ENCODE measurements at places on chromosomes 2 and 18.

- DNase-seq: no peak
Measured at GRCh38 chr2:228654707-228655106, 473.2 kb upstream of the SPHKAP start.

DNA sequence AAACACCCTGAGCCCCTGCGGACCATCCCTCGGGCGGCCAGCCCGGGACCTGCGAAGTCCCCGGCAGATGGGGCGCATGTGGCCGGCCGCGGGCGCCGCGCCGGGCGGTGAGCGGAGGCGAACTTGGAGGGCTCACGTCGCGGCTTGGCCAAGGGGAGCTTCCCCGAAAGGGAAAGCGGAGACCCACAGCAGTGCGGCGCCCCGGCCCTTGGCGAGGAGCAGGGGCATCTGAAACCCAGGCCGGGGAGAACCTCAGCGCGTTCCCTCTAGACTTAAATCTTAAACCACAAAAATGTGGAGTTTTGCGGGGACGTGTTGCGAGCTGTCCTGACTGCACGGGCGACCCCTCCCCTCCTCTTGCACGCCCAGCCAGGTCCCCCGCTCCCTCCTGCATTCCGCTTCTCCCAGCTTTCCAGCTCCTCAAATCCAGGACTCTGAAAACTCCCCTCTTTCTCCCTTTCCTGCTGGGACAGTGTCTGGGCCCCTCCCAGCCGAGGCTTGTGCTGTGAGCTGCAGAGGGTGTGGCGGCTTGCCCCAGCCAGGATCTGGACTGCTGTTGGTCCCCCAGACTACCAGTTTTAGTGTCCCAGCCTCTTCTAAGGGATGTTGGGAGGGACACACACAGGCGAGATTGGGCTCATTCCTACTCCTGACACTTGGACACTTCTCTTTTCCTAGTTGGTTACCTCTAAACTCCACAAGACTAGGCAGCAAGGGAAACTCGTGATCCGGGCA lies 1.3 kb downstream of the FMNL2 start:
- DNase-seq: peak; percentile 49

GRCh38 chr2:8337321-8337720 lies 344.5 kb upstream of the ID2 start:
- no peak for DNase-seq

- no peak for DNase-seq
Measured at GRCh38 chr2:198880986-198881385, 576.8 kb downstream of the SATB2 start.

- no peak for DNase-seq
Measured at GRCh38 chr2:191113761-191114160, 37.0 kb downstream of the STAT4 start.

- no peak for DNase-seq
Measured at GRCh38 chr2:74603282-74604000, 44.7 kb downstream of the M1AP start.

- DNase-seq: no peak
Measured at GRCh38 chr2:140988597-140988996, 1142.2 kb downstream of the LRP1B start.

DNA sequence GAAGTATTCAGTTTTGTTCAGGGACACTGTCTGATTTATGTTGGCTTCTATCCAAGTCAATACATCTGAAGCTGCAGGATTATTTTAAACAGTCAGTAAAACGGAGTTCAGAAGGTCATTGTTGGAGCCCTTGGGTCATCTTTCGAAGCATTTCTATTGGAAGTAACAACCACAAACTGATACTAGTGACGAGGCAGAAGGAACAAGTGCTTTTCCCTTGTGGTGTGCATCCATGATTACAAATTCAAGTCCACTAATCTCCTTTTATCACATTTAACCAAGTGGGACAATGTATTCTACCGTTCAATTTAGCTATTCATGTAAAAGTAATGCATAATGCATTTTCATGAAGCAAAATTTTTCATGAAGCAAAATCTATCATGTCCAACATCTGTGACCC lies 76.9 kb downstream of the CD226 start:
- DNase-seq: no peak

DNA sequence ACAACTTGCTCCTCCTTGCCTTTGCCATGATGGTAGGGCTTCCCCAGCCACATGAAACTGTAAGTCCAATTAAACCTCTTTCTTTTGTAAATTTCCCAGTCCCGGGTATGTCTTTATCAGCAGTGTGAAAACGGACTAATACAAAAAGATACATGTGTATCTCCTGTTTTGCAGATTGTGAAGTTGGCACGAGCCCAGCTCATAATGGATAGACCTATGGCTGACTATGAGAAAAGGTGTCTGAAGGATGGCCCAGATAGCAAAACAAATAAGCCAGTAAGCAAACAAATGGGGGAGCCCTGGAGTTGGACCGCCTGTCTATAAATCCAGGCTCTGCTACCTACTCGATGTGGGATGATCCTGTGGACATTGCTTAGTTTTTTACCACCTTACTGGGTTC lies 15.5 kb upstream of the PRKCE start:
- DNase-seq: no peak

- no peak for DNase-seq
Measured at GRCh38 chr2:6866982-6867381, 1.3 kb upstream of the CMPK2 start.

DNA sequence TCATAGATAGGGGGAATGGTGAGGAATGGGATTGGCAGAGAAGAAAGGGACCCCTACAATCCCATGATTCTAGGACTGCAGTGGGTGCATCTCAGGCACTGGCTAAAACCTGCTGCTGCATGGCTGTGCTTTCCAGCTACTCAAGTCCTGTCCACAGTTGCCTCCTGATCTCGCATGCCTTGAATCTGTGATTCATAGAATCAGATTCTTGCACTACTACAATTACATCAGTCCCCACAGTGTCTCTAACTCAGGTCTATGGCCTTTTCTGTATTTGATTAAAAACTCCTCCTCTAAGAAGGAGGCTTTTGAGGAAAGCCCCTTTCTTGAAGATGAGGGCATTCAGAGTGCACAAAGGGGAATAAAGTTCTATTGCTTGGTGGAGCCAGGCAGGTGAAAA lies 117.4 kb downstream of the LRATD1 start:
- no peak for DNase-seq

DNA sequence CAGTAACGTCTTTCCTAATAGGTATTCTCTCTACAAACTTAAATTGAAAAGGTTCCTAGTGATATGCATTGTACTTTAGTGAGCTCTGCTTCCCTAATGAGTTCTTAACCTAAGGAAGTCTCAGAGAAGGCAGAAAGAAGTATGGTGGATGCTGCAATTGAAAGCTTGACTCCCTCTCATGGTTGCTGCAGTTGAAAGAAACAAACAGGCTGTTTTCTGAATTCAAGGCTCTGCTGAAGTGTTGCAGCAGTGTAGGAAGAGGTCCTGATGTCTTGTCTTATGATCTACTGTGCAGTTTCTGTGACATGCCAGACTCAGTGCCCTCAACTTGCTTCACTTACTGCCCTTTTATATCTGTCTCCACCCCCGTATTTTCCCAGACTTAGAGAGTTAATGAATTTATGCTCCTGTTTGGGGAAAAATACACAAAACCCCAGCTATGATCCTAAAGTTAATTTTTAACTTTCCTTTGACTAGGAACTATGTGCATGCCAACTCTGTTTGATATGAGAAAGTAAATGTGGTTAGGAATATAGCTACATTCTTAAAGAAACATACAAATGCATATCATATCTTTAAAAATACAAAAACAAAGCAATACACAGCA lies 655.3 kb upstream of the FAM98A start:
- no peak for DNase-seq

GRCh38 chr18:46478796-46479195 lies 178.2 kb downstream of the LOXHD1 start:
- DNase-seq: no peak

- DNase-seq: peak; percentile 16
Measured at GRCh38 chr18:32595832-32596231, 125.2 kb upstream of the GAREM1 start.

DNA sequence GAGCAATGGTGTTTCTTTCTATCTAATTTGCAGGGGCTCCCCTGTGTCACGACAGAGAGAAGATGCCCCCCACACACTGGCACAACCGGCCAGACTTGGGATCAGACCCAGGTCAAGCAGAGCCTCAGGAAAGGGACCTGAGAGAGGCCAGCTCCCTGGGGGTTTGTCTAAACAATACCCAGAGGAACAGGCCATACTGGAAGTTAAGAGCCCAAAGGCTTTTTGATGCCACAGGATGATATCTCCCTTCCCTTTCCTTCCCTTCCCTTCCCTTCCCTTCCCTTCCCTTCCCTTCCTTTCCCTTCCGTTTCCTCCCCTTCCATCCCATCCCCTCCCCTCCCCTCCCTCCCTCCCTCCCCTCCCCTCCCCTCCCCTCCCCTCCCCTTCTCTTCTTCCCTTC lies 139.2 kb downstream of the ARL4C start:
- DNase-seq: no peak

GRCh38 chr2:86747711-86748639 lies 27.9 kb downstream of the RMND5A start:
- DNase-seq: peak; percentile 40

GRCh38 chr2:237699870-237700511 lies 72.6 kb downstream of the LRRFIP1 start:
- no peak for DNase-seq

- DNase-seq: no peak
Measured at GRCh38 chr18:2935438-2936192, 77.3 kb downstream of the LPIN2 start.

- no peak for DNase-seq
Measured at GRCh38 chr2:75025633-75026380, 67.4 kb downstream of the POLE4 start.

DNA sequence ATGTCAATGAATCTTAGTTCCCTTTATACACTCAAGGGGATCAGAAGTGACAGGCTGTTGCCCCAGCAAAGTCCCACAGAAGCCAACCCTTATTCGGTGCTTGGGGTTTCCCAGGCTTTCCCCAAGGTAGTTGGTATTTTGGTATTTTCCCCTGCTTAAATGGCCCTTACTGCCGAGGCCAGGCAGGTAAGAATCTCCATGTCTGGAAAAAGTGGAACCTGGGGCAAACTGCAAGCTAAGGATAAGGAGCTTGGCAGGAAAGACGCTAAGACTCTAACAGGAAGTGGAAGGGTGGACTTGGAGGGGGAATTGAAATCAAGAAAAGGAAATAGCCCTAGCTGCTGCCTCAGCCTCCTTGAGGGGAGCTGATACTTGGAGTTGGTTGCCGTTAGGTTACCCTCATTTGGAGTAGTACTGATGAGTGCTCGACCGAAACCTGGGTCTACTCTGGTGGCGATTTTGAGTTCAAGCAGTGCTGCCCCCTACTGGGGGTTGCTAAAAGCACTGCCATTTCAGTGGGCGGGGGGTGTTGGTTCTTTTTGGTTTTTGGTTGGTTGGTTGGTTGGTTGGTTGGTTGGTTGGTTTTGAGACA lies 3.3 kb upstream of the GPBAR1 start:
- peak; percentile 77 for DNase-seq

DNA sequence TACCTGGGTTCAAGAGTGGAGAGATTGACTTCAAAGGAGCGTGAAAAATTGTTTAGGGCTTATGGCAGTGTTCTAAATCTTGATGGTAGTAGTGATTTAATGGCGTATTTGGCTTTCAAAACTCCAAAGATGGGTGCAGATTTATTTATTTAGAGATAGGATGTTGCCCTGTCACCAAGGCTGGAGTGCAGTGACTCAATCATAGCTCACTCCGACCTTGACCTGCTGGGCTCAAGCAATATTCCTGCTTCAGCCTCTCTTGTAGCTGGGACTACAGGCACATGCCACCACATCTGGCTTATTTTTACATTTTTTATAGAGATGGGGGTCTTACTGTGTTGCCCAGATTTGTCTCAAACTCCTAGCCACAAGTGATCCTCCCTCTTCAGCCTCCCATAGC lies 52.5 kb downstream of the FAM117B start:
- no peak for DNase-seq

DNA sequence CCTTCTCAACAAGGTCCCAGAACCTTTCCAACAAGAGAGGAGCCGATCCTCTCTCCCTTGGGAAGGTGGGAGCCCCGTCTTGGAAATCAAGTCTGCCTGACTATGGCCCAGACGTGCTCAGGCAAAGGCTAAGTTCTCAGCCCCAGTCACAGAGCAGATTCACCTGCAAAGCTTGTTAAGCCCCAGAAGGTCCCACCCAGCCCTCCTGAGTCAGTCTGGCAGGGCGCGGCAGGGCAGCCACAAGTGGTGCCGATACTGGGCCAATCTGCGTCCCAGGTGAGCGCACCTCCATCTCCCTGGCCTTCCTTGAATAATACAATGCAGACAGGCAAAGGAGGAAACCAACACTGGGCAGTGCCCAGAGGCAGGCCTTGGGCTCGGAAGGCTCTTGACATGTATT lies 15.0 kb downstream of the CRACDL start:
- no peak for DNase-seq

DNA sequence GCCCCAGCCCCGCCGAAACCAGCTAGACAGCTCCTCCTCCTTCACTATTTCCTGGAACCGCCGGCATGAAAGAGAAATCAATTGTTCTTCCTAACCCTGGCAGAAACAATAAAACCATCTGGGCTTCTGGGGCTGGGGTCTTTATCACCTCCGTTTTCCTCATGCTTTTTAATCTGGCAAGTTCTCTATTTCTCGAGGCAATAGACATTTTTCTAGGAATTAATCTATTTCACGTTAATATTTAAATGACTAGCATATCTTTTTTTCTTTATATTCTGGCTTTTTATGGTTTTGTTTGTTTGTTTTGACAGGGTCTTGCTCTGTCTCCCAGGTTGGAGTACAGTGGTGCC lies 1.4 kb upstream of the KIF1A start:
- DNase-seq: no peak

GRCh38 chr2:71839826-71840225 lies 307.8 kb downstream of the CYP26B1 start:
- no peak for DNase-seq

DNA sequence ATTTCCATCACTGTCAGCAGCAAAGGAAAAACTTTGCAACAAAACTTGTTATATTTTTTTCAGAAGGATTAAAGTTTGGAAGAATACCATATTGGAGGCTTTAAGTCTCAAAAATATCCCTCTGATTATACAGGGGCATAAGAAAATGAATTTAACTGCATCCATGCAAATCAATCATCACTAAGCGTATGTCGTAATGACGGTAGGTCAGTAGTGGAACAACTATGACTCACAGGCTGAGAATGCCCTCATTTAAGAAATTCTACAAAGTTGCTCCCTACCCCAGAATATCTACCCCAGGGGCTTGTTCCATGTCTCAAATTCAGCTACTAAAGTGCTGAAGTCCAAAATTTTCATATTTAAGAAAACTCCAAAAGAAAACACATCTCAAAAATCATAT lies 12.5 kb upstream of the NAB1 start:
- no peak for DNase-seq

All from iPS-NIHi11 (cell line).